ENCODE measurements at places on chromosomes 5 and 9. TPM values are rescaled to one million over a fixed set of nuclear protein-coding genes. Genes with fewer than 3 reads are reported as not detected.

GRCh38 chr5:153136910-153137614, 353.4 kb upstream of the GRIA1 start:
- DNase-seq: no peak

PCDHA4 gene
- not detected for polyA plus RNA-seq

ANKRD18B gene
- not detected for polyA plus RNA-seq

GPR150 gene
- 2.1 TPM for polyA plus RNA-seq

BTNL8 gene
- polyA plus RNA-seq: not detected

Data from naive thymus-derived CD8-positive, alpha-beta T cell (primary cell).